Activated T-helper 17 cell treated with anti-CD3 and anti-CD28 coated beads, Interleukin-2, amount 50 U/mL, for 72 hours (primary cell): ENCODE measurements at places on chromosomes 16 and 17.

DNA sequence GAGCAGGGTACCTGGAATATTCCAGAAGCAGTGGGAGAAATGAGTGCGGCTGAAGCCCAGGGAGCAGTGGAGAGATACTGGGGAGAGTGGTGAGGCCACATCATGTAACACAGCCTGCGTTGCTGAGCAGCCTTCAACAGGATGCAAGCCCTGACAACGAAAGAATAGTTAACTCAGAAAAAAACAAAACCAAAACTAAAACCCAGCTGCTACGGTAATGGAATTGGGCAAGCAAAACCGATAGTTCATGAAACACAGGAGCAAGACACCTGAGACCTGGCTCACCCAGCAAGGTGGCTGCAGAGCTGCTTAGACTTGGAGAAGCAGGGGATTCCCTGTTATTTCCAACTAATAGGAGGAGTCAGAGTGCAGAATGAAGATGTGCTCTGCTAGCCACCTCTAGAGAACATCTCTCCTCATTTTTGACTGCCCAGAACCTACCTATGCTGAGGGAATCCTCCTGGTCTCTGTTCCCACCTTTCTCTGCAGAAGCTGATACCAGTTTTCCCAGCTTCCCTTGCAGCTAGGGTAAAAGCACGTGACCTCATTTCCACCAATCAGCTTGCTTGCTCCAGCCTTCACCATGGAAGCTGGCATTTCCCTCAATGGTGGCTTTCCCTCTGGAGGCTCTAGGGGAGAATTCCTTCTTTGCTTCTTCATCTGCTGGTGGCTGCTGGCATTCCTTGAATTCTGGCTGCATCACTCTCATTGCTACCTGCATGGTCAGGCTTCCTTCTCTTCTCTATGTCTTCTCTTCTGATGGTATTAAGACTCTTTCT lies 59.4 kb upstream of the XYLT1 start:
- ATAC-seq, result peak; percentile 93

- no peak for ATAC-seq
Observed at GRCh38 chr16:1159325-1159972, 6.5 kb downstream of the CACNA1H start.

DNA sequence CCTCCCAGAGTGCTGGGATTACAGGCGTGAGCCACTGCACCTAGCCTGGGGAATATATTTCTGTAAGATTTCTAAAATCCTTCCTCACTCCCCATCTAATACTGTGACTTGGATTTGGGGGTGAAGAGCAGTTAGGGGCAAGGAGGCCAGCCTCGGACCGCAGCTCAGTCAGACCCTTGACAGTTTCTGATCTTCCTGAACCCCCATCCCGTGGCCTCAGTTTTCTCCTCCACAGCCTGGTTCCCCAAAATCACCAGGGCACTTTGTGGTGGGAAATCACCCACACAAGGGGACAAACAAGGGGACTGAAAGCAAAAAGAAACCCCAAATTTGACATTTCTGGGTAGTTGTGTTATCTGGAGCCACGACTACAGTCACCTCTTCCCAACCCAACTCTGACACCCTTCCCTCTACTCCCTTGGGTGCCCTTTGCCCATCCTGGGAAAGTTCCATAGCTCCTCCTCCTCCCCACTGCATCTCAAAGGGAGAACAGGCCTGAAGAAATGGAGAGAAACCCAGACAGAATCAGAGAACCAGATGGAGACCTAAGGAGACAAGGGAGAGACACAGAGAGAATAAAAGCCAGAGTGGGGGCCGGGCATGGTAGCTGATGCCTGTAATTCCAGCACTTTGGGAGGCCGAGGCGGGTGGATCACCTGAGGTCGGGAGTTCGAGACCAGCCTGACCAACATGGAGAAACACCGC lies 2.8 kb upstream of the STAT5A start:
- ATAC-seq, result no peak

DNA sequence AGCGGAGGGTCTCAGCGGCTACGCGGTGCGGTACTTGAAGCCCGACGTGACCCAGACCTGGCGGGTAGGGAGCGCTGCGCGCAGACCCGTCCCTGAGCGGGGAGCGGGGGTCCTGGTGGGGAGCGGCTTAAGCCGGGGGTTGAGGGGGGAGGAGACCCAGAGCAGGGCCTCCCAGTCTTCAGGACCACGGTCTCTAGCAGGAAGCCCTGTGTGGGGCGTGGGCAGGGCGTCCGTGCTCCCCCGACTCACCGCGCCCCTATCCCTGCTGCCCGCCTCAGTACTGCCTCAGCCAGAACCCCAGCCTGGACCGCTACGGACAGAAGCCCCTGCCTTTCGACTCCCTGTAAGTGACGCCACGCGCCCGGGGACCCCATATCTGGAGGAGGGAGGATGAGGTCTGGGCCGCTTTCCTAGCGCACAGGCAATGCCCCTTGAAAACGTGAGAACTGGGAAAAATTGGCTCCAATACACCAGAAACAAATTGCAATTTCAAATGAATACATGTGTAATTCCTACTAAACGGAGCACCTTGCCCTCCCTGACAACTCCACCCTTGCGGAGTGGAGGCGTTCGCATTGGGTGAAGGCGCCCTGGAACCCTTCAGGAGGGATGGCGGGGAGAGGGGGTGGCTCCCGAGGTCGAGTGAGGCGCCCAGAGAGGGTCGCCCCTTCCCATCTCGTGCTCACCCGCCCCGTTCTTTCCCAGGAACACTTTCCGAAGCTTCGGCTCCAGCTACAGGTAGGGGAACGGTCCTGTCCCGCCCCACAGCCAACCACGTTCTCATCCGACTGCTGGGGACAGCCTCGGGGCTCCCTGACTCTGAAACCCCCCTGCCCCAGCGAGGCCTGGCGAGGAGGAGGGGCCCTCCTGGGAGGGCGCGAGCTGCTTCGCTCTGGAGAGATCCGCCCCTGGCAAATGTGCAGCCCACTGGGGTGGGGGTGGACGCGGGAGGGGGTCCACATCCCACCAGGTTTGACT lies 14.6 kb upstream of the CNGB1 start:
- ATAC-seq, result peak; percentile 60

DNA sequence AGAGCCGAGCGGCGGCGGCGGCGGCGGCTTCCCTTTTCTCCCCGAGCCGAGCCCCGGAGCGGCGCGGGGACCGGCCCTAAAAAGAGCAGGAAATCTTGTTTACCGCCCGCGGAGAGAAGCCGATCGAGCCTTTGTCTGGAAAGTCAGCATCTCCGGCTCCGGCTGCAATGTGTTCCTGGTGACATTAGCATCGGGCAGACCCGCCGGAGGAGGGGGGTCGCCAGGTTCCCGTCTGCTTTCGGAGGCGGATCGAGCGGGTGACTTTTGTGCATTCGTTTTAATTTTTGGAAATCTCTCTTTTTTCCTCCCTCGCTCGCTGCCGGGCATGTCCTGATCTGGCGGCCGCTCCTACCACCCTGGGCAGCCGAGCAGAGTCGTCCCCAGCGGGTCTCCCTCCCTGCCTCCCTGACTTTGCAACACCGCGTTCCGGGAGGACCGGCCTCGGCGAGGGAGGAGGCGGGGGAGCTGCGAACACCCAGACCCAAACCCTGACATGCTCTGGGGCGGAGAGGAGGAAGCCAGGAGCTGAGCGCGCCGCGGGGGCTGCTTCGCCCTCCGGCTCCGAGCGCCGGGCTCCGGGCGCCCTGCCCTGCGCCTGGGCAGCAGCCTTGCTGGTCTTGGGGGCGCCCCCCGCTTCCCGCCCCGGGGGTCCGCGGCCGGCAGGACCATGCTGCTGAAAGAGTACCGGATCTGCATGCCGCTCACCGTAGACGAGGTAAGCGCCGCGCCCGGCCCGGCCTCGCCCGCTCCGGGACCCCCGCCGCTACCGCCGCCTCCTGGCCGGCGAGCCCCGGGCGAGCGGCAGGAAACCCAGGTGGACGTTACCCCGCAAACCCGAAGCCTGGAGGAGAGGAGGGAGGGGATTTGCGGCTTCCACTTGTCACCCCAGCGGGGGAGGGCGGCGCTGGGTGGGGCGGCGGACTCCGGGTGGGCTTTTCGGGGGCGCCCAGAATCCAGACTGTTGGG lies 690 bp downstream of the PITPNC1 start:
- ATAC-seq, result peak; percentile 22

GRCh38 chr17:75837899-75838298 lies 6.3 kb downstream of the UNC13D start:
- ATAC-seq, result no peak

GRCh38 chr17:6082335-6082734 lies 12.2 kb downstream of the WSCD1 start:
- ATAC-seq, result no peak

DNA sequence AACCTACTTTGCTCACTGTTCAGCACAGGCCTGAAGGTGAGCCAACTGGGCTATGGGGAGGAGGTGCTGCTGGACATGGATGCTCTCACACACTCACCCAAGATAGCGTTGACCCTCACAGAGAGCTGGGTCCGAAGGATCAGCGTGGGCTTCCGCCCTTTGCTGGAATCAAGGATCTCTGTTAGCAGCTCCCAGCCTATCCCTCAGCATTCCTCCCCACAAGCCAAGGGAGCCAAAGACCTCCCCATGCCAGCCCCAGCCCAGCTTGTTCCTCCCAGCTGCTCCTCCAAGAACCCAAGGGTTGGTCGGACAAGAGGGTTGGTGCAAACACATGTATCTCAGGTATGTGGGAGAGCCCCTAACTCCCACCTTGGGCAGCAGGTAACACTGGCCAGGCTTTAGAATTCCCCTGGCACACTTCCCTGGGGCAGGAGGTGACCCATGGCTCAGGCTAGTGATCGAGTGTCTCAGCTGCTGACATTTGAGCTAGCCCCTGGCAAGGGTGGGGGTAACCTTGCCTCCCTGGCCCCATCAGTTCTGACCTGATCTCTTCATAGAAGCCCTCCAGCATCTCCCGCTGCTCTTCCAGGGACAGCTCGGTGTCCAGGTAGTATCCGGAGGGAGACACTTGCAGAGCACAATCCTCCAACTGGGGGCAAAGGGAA lies 8.3 kb downstream of the FHOD1 start:
- no peak for ATAC-seq

DNA sequence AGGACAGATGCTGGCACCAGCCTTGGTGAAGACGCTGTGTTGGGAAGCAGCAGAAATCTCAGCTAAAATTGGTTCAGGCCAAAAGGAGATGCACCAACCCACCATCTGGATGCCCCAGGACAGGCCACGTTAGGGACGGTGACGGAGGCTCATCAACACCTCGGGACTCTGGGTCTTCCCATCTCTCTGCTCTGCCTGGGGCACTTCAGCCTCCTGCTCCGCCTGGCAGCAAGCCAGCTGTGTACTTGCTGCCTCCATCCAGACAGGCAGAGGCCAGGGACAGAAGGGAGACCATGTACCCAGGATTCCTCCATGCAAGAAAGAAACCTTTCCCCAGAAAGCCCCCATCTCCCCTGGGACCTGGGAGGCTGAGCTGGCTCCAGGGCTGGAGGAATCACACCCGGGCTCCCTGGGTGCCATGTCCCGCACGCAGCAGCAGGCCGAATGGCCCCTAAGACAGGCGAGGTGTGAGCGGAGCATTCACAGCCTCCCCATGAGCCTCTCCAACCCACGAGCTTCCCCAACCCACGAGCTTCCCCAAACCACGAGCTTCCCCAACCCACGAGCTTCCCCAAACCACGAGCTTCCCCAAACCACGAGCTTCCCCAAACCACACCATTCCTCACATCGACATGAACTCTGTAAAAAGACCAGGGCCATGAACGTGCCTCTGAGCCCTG lies 274.5 kb downstream of the C16orf95 start:
- ATAC-seq, result no peak

DNA sequence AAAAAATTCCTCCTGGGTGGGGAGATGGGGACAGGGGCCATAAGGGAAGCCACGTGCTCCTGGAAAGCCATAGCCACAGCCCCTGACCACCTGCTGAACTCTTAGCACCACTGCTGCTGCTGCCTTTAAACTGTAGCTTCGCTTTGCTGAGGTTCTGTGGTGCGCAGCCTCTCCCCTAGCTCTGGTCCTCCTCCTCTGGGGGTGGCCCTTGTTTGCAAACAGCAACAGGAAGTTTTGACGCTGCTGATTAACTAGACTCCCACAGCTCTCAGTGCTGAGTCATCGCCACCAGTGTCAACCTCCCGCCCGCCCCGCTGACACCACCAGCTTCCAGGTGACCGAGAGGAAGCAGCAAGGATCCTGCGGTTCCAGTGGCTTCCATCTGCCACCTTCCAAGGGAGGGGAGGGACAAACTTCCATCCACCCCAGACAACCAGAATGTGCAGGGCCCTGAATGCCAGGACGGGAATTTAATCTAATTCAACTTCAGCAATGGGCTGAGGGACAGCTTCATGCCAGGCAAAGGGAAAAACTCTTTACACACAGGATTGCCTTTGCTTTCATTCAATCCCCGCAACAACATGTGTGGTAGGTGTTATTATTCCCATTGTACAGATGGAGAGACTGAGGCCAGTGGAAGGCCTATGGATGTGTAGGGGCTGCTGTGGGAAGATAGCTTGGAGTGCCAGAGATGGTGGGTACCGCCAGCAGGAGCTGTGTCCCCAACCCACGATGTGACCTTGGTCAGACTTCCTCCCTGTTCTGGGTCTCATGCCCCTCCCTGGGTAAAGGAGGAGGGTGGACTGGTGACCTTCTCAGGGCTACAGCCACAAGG lies 8.1 kb upstream of the KIFC3 start:
- peak; percentile 98 for ATAC-seq

- no peak for ATAC-seq
Observed at GRCh38 chr17:77271411-77271810, 130.6 kb downstream of the SEC14L1 start.

- ATAC-seq, result no peak
Observed at GRCh38 chr16:88407807-88408206, 25.0 kb downstream of the ZNF469 start.

- ATAC-seq, result no peak
Observed at GRCh38 chr16:11034481-11034931, 90.1 kb downstream of the CLEC16A start.

DNA sequence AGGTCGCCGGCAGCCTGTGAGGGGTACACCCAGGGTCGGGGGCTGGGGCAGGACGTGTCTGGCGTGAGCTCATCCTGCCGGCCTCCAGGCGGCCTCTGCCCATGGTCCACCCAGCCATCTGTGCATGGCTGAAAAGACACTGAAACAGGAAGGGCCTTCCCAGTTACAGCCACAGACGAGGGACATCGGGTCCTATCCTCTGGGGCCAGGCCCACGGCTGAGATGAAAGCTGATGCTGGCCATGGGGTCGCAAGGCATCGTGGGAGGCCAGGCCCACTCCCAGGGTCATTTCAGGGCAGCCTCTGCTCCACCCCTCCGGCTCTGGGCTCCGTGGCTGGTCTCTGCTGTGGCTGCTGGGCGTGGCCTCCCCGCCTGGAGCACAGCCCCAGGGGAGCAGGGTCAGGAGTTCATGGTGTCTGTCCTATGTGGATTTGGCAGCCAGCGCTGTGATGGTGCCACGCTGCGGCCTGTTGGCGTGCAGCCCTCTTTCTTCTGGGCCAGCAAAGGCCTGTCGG lies 16.6 kb upstream of the ATP6V0C start:
- no peak for ATAC-seq

DNA sequence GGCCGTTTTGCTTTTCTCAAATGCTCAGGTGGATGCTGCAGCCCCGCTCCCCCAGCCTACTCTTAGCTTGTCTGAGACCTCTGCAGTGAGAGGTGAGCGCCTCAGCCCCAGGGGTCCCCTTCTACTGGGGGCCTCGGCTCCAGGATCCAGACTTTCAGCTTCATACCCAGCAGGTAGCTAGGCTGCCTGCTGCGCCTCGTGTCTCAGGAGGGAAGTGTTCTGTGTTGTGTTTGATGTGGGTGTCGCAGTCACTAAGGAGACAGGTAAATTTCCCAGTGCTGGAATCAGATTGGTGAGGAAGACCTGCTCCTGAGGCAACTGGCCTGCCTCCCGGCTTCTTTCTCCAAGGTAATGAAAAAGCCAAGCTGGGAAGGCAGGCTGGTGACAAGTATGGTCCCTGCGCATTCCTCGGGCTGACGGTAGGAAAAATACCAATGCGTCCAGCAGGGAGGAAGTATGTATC lies 604.0 kb upstream of the SALL1 start:
- no peak for ATAC-seq
